Hindlimb muscle (tissue), 1 donor: ENCODE measurements at places on chromosomes 4 and X. TPM values are rescaled to one million over a fixed set of nuclear protein-coding genes. Genes with fewer than 3 reads are reported as not detected.

RBM47 gene
- 2.4 TPM for polyA plus RNA-seq

MAP3K15 gene
- polyA plus RNA-seq = 0.54 TPM

DNA sequence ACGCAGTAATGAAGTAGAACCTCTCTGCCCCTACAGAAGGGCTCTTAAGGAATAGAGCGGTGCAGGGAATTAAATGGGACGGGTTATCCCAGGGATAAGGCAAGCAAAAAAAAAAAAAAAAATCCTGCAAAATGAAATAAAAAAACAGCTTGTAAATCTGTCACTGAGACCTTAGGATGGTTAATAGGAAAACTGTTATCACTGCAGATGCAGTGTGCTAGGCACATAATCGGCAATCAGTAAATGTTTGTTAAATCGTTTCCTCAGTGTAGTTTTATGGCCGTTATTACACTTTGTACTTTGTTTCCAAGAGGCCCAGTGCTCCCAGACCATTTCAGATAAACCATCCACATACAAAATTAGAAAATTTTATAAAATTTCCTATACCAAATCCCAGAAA, 1.0 kb downstream of the HNRNPH2 start:
- no peak for DNase-seq

DNA sequence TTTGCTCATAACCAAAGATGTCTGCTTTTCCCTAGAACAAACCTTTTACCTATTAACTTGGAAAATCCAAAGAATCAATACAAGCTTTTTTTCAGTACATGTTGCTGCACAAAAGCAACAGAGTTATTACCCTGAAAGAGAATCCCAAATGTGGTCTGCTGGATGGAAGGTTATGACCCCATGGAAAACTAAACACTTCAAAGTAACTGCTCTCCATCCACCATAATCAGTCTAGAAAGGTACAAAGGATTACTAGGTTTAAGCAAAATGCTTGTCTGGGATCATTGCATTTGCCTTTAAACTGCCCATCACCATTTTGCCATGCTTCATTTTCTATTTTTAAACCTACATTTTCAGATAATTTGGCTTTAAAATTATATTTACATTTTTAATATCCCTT, 11.7 kb downstream of the MMRN1 start:
- no peak for DNase-seq
